ENCODE measurements at places on chromosomes 6 and 20.

DNA sequence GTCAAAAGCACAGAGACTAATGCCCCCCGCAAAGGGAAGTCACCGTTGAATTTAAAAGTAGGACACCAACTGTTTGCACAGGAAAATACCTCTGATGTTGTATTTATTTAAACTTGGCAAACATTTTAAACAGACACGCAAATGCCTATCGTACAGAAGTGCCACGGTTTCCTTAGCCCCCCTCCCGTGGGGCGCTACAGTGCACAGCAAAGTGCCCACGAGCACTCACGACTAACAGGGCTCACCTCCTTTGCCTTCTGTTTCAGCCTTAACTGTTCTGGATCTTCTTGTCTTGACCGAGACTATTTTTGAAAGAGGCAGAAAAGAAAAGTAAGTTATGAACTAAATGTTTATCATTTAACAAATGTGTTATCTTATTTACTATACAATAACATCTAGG, 67.8 kb downstream of the TAF4 start:
- H3K27me3 ChIP-seq: no peaks in the 10 kb centered on the region
- H3K4me1 ChIP-seq: no peaks in the 10 kb centered on the region
- DNase-seq: no peak
- peaks cover 34% of the 10 kb centered on the region for H3K36me3 ChIP-seq
- no peak overlapping the region for H3K4me3 ChIP-seq
- no peak overlapping the region for H3K27ac ChIP-seq

GRCh38 chr6:29814379-29815117, 13.1 kb upstream of the HLA-G start:
- H3K27ac ChIP-seq: no peak overlapping the region
- DNase-seq: no peak
- no peak overlapping the region for H3K4me3 ChIP-seq
- peaks cover 17% of the 10 kb centered on the region for H3K27me3 ChIP-seq

- peaks cover 30% of the 10 kb centered on the region for H3K4me1 ChIP-seq
- no peak for DNase-seq
- no peaks in the 10 kb centered on the region for H3K36me3 ChIP-seq
- H3K4me3 ChIP-seq: no peak overlapping the region
- H3K27me3 ChIP-seq: peaks cover 9% of the 10 kb centered on the region
Observed at GRCh38 chr6:155187106-155187505, 76.7 kb upstream of the CLDN20 start.

GRCh38 chr6:83365931-83366330, 64.9 kb downstream of the ME1 start:
- H3K4me1 ChIP-seq: no peaks in the 10 kb centered on the region
- no peaks in the 10 kb centered on the region for H3K36me3 ChIP-seq
- H3K27me3 ChIP-seq: peaks cover 4% of the 10 kb centered on the region
- no peak overlapping the region for H3K4me3 ChIP-seq
- DNase-seq: no peak
- no peak overlapping the region for H3K27ac ChIP-seq

- H3K4me3 ChIP-seq: peak overlapping the region; percentile 86
- H3K27ac ChIP-seq: peak overlapping the region; percentile 96
- DNase-seq: no peak
- H3K36me3 ChIP-seq: peaks cover 31% of the 10 kb centered on the region
- peaks cover 35% of the 10 kb centered on the region for H3K4me1 ChIP-seq
Observed at GRCh38 chr6:8434727-8435092, 635 bp downstream of the SLC35B3 start.

DNA sequence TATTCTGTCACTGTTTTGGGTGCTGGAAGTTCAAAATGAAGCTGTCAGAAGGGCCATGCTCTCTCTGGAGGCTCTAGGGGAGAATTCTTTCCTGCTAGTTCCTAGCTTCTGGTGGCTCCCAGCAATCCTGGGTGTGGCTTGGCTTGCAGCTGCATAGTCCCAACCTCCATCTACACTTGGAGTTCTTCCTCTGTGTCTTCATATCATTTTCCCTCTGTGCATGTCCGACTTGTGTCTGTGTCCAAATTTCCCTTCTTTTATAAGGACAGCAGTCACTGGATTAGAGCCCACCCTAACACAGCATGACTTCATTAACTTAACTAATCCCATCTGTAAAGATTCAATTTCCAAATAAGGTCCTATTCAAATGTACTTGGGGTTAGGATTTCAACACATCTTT, 23.3 kb upstream of the ENPP1 start:
- no peaks in the 10 kb centered on the region for H3K36me3 ChIP-seq
- peaks cover 18% of the 10 kb centered on the region for H3K27me3 ChIP-seq
- no peak overlapping the region for H3K4me3 ChIP-seq
- no peak overlapping the region for H3K27ac ChIP-seq
- DNase-seq: no peak

GRCh38 chr20:9628141-9628540, 113.8 kb downstream of the LAMP5 start:
- H3K4me3 ChIP-seq: no peak overlapping the region
- no peak overlapping the region for H3K27ac ChIP-seq
- no peaks in the 10 kb centered on the region for H3K4me1 ChIP-seq
- H3K27me3 ChIP-seq: peaks cover 8% of the 10 kb centered on the region
- no peaks in the 10 kb centered on the region for H3K36me3 ChIP-seq

GRCh38 chr6:105977934-105978504, 108.1 kb upstream of the PRDM1 start:
- DNase-seq: no peak
- no peak overlapping the region for H3K27ac ChIP-seq
- H3K36me3 ChIP-seq: peaks cover 12% of the 10 kb centered on the region
- H3K4me3 ChIP-seq: no peak overlapping the region
- H3K4me1 ChIP-seq: peaks cover 20% of the 10 kb centered on the region
- peaks cover 85% of the 10 kb centered on the region for H3K27me3 ChIP-seq

GRCh38 chr6:138493413-138493812, 5.9 kb downstream of the NHSL1 start:
- peaks cover 21% of the 10 kb centered on the region for H3K27me3 ChIP-seq
- no peaks in the 10 kb centered on the region for H3K4me1 ChIP-seq
- no peaks in the 10 kb centered on the region for H3K36me3 ChIP-seq
- no peak for DNase-seq
- H3K27ac ChIP-seq: no peak overlapping the region
- H3K4me3 ChIP-seq: no peak overlapping the region

- H3K27ac ChIP-seq: no peak overlapping the region
- no peak for DNase-seq
- H3K36me3 ChIP-seq: peaks cover 2% of the 10 kb centered on the region
- H3K4me1 ChIP-seq: peaks cover 16% of the 10 kb centered on the region
- H3K27me3 ChIP-seq: no peaks in the 10 kb centered on the region
- H3K4me3 ChIP-seq: no peak overlapping the region
Observed at GRCh38 chr6:157525918-157526425, 145.0 kb downstream of the ZDHHC14 start.

DNA sequence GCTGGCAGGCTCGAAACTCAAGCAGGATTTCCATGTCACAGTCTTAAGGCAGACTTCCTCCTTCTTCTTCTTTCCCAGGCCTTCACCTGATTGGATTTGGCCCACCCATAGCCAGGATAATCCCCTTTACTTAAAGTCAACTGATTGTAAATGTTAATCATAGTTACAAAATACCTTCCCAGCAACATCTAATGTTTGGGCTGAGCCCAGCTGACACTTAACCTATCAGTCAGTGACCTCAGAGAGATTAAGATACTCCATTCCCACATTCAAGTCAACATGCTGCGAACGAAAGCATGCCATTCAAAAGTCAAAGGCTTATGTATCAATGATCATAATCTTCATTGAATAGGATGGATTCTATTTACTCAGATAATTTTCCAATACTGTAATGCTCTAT, 16.0 kb downstream of the MAP7 start:
- no peaks in the 10 kb centered on the region for H3K27me3 ChIP-seq
- H3K36me3 ChIP-seq: no peaks in the 10 kb centered on the region
- no peak for DNase-seq
- H3K27ac ChIP-seq: no peak overlapping the region
- H3K4me3 ChIP-seq: no peak overlapping the region
- H3K4me1 ChIP-seq: no peaks in the 10 kb centered on the region

DNA sequence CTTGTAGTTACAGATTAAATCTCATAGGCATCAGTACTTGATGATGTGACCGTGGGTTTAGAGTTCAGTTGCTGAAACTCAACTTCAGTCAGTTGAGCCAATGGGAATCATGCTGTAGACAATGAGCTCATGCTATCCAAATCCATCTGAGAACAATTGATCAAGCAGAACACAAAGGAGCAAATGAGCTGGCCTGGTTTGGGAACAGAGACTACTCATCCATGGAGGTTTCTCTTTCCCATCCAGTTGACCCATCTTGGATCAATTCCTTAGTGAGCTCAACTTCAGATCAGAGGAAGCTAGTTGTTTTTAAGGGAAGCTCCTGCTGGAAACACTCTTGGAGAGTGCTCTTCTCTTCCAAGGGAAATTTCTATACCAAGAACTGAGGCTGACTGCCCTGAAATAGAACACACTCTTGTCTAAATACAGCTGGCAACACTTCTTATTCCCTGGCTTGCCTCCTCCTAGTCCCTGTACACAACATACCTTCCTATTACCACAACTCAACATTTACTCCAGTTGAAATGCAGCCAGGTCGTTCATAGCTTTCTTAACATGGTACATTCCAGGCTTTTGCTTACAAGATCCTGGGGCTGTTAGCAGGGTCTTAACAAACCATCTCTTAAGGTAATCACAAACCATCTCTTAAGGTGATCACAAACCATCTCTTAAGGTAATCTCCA, 203.9 kb upstream of the PRDM1 start:
- H3K27ac ChIP-seq: no peak overlapping the region
- peaks cover 48% of the 10 kb centered on the region for H3K27me3 ChIP-seq
- no peak overlapping the region for H3K4me3 ChIP-seq
- DNase-seq: no peak

DNA sequence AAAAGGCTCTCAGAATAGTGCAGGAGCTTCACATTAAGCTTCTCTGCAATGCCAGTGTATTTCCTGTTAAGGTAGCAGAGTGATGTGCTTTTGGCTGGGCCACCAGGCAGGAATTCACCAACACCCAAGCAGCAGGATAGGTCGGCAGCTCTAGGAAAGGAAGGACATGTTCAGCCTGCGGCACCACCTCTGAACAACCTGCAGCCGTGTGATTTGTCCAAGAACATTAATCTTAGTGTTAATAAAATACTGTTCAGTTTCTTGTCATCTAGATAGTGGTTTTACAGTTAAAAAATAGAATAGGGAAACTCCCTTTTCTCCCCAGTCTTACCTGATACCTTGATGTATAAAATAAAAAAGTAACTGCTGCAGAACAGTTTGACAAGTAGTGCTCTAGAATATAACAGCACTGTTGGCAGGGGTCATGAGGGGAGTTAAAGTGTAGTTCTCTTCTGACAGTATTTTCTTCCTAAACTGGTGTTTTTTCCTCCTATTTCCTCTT, 18.8 kb downstream of the ZNF292 start:
- peak overlapping the region; percentile 13 for H3K27ac ChIP-seq
- peaks cover 66% of the 10 kb centered on the region for H3K4me1 ChIP-seq
- DNase-seq: no peak
- peaks cover 47% of the 10 kb centered on the region for H3K36me3 ChIP-seq

DNA sequence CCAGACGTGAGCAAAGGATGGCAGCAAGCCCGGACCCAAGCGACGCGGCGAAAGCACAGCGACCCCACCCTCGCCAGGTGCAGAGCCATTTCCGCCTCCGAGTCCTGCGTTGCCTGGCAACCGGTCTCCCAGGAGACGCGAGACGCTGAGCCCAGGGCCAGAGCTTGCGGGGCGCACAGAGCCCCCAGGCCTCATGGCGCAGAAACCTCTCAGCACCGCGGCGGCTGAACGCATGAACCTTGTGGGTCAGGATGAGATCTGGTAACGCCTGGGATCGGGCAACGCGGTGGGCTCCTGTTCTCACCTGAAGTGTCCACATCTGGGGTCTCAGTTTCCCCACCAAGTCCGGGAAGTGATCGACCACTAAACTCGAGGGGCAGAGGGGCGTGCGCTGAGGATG, 77.7 kb downstream of the ANKRD60 start:
- no peak overlapping the region for H3K27ac ChIP-seq
- H3K4me1 ChIP-seq: no peaks in the 10 kb centered on the region
- no peak for DNase-seq
- peaks cover 51% of the 10 kb centered on the region for H3K27me3 ChIP-seq
- no peak overlapping the region for H3K4me3 ChIP-seq
- no peaks in the 10 kb centered on the region for H3K36me3 ChIP-seq

DNA sequence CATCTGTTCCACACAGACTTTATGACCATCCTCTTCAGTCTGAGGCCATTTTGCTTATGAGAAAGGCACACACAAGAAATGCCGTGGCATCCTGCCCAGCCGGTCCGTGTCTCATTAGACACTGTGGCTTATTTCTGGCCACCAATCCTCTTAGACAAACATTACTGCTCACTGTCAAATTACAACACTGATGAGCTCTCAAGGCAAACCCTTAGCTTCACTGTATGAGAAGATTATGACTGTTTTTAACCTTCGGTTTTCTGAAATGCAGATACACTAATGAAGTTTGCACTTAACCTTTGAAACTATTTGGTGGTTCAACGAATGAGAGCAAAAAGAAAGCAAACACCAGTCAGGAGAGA, 50.5 kb upstream of the DST start:
- H3K27ac ChIP-seq: no peak overlapping the region
- no peaks in the 10 kb centered on the region for H3K36me3 ChIP-seq
- no peak for DNase-seq
- H3K27me3 ChIP-seq: peaks cover 4% of the 10 kb centered on the region
- no peak overlapping the region for H3K4me3 ChIP-seq

- peak overlapping the region; percentile 81 for H3K27ac ChIP-seq
- peaks cover 62% of the 10 kb centered on the region for H3K36me3 ChIP-seq
- H3K4me1 ChIP-seq: peaks cover 88% of the 10 kb centered on the region
- H3K27me3 ChIP-seq: no peaks in the 10 kb centered on the region
Observed at GRCh38 chr6:142934599-142934998, 10.4 kb downstream of the HIVEP2 start.

GRCh38 chr6:25302151-25302550, 23.0 kb downstream of the CARMIL1 start:
- H3K27me3 ChIP-seq: no peaks in the 10 kb centered on the region
- peaks cover 46% of the 10 kb centered on the region for H3K4me1 ChIP-seq
- no peak for DNase-seq
- no peak overlapping the region for H3K4me3 ChIP-seq
- H3K36me3 ChIP-seq: no peaks in the 10 kb centered on the region

DNA sequence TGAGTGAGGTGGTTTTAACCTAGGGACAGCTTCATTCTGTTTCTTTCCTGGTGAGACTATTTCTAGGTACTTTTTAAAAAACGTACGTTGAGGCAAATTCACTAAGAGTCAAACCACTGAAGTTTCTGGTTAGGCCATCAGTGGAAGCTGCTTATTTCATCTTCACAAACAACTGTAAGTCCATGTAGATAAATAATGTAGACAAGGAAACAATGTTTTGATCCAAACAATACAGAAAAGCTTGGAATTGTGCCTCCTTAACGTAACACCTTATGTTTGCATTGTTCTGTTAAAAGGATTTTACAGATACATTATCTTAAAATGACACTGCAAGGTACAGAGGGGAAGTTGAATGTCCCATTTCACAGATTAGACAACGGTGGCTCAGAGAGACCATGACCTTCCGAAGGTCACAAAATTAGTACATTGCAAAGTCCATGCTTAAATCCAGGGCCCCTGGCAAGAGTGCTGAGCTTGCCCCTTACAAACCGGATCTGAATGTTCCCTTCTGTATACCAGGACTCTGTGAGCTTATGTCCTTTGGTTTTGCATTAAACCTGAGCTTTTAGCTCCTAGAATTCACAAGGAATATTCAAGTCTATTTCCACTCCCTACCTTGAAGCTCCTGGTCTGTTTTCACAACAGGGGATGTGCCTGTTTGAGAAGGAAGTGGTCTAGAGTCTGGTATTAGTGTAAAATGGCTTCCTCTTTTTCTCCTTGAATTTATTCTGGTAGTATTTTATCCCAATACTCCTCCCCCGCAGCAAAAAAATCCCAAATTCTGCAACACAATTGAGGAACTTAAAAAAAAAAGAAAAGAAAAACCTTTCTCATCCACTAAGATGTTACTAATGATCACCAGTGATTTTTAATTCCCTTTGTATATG, 28.9 kb upstream of the ZNF217 start:
- H3K27ac ChIP-seq: peak overlapping the region; percentile 97
- H3K36me3 ChIP-seq: no peaks in the 10 kb centered on the region
- H3K4me3 ChIP-seq: peak overlapping the region; percentile 71
- peaks cover 41% of the 10 kb centered on the region for H3K4me1 ChIP-seq
- no peaks in the 10 kb centered on the region for H3K27me3 ChIP-seq
- DNase-seq: no peak
